Activated gamma-delta T cell treated with Interleukin-2 at 50 U/mL for 16 hours (primary cell): ENCODE measurements at places on chromosomes 3 and 15.

DNA sequence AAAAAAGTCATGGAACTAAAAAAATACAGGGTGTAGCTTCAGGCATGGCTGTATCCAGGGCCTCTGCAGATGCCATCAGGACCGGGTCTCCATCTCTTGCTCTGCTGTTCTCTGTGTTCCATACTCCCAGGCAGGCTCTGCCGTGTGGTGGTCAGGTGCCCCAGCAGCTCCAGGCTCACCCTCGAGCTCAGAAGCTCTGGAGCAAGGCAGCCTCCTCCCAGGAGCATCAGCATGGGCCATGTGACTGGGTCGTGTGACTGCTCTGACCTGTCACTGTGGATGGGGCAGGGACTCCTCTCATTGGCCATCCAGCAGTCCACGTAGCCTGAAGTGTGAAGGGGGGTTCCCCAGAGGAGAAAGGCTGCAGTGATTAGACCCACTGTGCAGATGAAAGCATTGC is 8.5 kb downstream of the FBLN2 start:
- DNase-seq, result no peak

GRCh38 chr15:100536733-100537132 is 8.0 kb upstream of the CERS3 start:
- DNase-seq, result no peak

DNA sequence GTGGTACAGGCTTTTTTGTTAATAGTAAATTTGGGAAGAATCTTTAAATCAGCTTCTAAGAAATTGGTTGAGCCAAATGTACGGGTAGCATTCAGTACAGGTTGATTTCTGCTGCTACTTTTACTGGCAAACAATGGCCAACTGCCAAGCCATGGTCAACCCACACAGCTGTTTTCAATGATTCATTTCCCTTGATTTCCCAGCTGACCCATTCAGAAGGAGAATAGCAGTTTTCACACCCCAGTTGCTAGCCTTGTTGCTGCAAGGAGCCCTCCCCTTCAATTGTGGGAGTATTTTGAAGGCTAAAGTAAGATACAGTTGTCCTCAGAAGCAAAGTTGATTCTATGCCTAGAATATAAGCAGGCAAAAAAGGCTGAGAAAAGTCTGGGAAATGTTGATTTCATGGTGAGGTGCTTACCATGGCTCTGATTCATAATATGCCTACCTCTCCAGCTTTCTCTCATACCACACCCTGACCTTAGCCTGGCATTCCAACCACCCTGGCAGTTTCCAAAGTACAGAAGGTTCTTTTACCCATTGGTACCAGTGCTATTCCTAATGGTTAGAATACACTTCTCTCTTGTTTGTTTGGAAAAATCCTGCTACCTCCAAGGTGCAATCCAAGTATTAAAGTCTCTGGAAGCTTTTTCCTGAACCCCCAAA is 320.3 kb upstream of the TGFBR2 start:
- DNase-seq, result no peak

GRCh38 chr3:52023860-52024764 is 28.4 kb upstream of the RPL29 start:
- no peak for DNase-seq

DNA sequence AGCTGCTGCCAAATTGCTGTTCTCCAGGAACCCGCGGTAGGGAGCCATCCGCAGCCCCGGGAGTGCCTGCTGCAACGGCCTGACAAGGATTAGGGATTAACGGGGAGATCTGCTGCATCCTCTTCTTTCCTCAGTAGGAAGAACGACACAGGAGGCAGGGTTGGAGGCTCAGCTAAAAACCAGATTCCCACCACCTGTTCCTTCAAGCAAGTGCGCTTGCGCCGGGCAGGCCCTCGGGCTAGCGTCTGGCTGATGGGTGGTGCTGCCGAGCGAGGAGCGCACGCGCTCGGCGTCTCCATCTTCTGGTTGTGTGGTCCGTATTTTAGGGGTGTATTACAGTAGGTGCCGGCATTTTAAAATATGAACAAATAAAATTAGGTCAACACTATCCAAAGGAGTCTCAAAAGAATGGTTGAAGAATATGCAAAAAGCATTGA is 25.4 kb upstream of the SLC25A26 start:
- DNase-seq, result no peak

DNA sequence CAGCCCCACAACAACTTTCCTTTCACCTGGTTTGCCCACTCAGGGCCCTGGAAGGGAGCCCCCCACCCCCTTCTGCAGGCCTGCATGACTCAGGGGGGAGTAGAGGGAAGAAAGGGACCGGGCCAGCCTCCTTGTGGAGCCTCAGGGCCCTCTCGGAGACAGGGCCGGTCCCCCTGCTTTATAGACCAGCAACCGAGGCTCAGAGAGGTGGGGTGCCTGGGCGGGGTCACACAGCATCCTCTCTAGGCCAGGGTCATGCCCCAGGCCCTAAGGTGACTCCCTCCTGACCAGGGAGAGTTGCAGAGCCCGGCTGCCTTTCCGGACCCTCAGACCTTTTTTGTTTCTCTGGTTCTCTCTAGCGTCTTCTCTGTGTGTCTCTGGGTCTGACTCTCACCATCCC is 211.3 kb downstream of the TBC1D2B start:
- DNase-seq, result no peak

GRCh38 chr3:9500108-9501050 is 53.2 kb downstream of the LHFPL4 start:
- DNase-seq, result peak; percentile 54

DNA sequence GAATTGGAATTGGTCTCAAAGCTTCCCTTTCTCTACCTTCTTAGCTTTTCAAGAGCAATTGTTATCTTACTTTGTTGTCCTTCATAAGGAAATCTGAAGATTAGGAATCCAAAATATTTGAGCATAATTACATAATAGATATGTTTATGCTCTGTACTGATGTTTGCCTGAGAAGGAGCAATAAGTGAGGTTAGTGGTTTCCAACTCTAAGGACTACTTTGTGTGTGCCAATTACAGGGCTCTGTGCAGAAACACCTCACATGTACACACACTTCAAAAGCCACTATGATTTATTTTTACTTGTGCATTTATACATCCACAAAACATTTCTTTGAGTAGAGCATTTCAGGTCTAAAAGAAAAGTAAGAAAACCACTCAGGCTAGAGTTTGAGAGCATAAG is 49.9 kb downstream of the MME start:
- no peak for DNase-seq

- DNase-seq, result no peak
These were observed 163.7 kb downstream of the MEIS2 start for GRCh38 chr15:36936613-36937012.

DNA sequence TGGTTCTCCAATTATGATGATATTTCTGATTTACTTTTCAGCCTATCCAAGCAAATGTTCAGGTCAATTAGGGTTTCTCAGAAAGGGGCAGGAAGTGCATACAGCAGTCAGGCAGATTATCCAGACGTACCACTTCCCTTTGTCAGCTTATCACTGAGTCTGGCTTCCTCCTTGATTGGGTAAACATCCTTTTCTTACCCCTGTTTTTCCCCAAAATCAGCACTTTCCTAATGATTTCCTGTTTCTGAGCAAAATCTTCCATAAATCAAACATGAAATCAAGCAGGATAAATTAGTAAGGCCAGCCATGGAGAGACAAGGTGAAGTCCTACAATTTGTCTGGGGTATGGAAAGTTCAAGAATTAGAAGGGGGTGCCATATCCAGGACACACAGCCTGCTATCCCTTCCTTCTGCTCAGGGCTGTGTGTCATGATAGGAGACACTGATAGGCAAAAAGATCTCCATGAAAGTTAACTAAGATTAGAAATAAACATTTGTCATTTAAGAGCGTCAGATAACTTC is 29.0 kb downstream of the ADIPOQ start:
- DNase-seq, result no peak

DNA sequence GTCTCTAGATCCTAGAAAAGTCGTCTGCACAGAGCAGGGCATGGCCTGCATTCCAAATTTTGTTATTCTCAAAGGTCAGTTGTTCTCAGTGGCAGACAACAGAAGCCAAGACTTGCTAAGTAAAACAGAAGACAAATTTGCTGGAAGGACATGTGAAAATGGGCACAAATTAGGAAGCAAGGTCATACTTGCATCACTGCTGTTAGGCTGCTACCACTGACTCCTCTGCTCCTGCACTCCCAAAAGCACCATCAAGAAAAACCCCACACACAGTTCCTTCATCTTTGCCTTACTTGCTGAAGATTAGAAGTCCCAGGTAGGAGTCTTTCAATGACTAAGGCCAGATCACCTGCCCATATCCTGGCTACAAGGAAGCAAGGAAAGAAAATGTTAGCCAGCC is 69.9 kb upstream of the ATP2C1 start:
- DNase-seq, result no peak

DNA sequence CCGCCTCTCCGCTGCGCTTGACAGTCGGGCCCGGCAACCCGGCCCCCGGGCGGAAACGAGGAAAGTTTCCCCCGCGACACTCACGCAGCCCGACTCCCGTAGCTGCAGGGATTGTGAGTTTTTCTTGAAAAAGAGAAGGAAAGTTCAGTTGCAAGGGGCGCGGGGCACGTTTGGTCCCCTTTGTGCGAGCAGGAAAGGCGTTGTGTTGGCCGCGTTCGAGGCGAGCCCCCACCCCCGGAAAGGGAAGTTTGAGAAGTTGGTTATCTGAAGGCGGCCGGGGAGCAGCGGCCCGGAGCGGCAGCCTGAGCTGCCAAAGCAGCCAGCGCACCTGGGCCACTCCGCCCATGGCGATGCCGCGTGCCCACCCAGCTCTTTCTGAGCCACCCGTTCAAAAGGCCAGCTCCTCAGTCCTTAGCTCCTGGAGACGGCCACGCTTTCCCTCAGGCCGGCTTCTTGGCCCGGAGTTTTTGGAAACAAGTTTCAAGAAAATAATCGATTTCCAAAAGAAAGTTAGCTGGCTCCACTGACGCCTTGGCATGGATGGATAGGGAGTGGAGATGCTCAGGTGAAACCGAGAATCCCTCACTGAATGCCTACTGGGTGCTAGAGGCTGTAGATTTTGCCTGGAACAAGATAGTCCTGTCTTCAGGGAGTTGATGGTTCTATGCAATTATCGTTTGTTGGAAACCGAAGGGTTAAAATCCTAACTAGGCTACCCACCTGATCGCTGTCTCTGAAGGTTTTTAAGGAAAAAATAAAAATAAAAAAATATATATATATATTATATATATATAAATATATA is 832 bp downstream of the TGFBR2 start:
- DNase-seq, result peak; percentile 70

GRCh38 chr15:89072277-89072869 is 15.9 kb upstream of the ABHD2 start:
- no peak for DNase-seq

GRCh38 chr3:42497009-42497731 is 5.3 kb upstream of the VIPR1 start:
- DNase-seq, result no peak

DNA sequence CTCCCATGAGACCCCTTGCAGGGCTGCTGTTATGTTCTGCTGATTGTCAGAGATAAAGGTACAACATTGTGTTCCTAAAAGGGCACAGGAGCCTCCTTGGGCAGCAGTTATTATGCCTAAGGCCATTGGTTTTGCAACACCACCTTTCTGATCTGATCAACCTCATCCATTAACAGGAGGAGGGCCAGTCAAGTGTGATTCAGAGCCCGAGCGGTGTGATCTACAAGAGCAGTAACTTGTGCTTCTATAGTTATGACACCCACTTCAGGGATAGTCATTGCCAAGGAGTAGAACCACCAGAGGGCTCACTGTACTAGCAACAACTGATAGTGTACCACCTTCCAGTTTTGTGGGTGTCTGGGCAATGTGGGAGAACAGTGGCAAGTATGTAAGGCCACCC is 1457.9 kb upstream of the CADM2 start:
- no peak for DNase-seq

DNA sequence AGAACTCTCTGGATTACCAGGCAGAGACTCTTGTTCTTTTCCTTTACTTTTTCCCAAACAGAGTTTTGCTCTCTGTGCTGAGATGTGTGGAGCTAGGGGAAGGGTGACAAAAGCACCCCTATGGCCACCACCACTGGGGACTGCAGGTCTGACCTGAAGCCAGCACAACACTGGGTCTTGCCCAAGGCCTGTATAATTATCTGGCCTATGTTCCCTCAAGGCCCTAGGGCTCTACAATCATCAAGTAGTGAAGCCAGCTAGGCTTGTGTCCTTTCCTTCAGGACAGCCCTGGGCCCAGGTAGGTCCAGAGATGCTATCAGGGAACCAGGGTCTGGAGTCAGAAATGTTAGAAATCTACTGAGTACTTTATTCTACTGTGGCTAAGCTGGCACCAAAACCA is 28.4 kb downstream of the MYO1E start:
- no peak for DNase-seq

DNA sequence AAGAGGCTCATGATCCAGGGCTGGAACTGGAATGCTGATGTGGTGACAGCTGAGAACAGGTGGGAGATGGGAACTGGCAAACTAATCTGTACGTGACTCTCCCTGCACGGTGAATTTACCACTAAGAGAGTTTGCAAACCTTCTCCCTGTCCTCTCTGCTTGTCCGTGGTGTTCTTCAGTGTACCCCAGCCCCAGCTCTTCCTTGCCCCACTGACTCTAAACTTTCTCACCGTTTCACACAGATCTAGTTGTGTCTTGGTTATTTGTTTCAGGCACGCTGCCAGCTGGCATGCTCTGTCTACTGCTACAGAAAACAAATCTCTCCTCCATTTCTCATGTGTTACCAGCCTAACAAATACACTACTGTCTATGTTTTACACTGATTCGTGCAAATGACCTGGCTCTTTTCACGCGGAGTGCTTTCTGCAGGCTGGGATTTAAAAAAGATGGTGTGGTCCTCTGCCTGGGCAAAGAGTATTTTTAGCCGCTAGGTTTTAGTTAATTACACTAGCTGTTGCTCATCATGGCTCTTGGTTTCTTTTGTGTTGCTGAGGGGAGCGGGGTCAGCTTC is 192.7 kb upstream of the LRIG1 start:
- no peak for DNase-seq

DNA sequence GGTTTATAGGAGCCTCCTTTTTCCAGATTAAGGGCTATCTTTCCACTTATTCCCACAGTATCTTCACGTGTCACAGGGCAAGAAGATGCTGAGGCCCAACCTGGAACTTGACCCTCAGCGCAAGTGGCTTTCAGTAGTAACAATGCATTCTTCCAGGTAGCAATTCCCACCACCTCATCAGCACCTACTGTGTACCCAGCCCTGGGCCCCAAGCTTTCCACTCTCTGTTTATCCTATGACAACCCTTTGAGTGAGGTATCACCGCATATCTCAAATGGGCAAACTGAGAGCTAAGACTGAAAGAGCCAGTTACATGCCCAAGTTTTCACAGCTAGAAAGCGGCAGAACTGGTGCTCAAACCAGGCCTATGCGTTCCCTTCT is 88.2 kb downstream of the CPN2 start:
- no peak for DNase-seq

GRCh38 chr3:25284249-25284648 is 143.8 kb upstream of the RARB start:
- DNase-seq, result no peak

DNA sequence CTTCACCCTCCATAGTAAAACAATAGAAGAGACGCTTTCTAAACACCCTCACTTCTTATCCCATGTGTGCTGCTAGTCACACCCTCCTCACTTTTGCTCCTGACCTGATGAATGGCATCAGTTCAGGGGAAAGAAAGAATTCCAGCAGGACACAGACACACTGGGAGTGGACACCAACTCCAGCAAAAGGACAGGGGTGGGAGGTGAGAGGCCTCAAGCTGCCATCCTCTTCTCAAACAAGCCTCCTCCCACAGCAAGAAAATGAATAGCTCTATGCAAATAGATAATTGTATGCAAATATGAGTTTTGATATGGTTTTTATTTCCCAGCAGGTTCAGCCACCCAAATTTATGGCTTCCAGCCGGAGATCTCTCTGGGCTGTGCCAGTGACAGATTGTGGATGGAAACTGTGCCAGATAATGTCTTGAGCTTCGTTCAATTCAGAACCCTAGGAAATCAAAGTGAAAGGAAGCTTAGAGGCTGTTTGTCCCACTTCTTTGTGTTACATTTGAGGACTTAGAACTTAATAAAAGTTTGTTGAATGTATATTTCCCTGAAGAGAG is 209.3 kb upstream of the PPP2R3A start:
- no peak for DNase-seq
